Stimulated activated CD8-positive, alpha-beta memory T cell treated with anti-CD3 and anti-CD28 coated beads, Interleukin-2, amount 100 ng/mL, for 48 hours (primary cell): ENCODE measurements at places on chromosomes 7 and 10.

- DNase-seq = no peak
These were observed 16.0 kb upstream of the PPIF start for GRCh38 chr10:79331226-79331625.

GRCh38 chr7:26633557-26633956 lies 230.8 kb downstream of the SKAP2 start:
- no peak for DNase-seq

- no peak for DNase-seq
These were observed 122.0 kb downstream of the PRLHR start for GRCh38 chr10:118473305-118473960.

- no peak for DNase-seq
These were observed 39.2 kb downstream of the ENO4 start for GRCh38 chr10:116888380-116889055.

- no peak for DNase-seq
These were observed 60.9 kb downstream of the ST7 start for GRCh38 chr7:117014099-117014656.

GRCh38 chr7:10579561-10579960 lies 394.1 kb upstream of the PHF14 start:
- no peak for DNase-seq

GRCh38 chr7:13259930-13260329 lies 572.5 kb downstream of the ARL4A start:
- DNase-seq = no peak
